ENCODE measurements at places on chromosomes 2 and 18.

DNA sequence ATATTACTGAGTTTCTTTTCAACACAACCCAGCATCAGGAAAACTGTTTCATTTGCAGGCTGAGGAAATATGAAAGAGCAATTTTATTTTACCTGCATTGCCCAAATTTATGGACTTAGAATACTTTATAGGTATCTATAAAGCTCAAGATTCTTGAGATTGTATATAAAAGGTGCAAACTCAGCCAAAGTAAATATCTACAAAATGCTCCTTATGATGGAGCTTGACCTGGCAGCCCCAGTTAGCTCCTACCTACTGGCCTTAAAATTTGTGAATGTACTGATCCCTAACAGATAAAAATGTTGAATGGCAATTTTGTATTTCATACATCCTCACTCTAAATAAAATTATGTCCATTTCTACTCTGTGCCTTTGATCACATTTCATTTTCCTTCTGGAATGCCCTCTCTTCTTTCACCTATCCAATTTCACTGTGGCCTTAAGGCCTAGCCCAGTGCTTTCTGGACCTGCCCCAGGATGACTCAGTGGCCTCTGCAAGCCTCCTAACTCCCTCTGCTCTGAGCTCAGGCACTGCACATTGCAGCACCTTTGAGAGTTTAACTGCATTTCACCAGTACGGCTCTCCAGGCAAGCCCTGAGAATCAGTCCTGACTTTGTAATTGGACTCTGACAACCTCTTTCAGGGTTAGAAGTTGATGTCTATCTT, 125.9 kb downstream of the ANTXR1 start:
- peak; percentile 96 for DNase-seq

GRCh38 chr18:48940854-48941611, 9.7 kb downstream of the SMAD7 start:
- DNase-seq = no peak

DNA sequence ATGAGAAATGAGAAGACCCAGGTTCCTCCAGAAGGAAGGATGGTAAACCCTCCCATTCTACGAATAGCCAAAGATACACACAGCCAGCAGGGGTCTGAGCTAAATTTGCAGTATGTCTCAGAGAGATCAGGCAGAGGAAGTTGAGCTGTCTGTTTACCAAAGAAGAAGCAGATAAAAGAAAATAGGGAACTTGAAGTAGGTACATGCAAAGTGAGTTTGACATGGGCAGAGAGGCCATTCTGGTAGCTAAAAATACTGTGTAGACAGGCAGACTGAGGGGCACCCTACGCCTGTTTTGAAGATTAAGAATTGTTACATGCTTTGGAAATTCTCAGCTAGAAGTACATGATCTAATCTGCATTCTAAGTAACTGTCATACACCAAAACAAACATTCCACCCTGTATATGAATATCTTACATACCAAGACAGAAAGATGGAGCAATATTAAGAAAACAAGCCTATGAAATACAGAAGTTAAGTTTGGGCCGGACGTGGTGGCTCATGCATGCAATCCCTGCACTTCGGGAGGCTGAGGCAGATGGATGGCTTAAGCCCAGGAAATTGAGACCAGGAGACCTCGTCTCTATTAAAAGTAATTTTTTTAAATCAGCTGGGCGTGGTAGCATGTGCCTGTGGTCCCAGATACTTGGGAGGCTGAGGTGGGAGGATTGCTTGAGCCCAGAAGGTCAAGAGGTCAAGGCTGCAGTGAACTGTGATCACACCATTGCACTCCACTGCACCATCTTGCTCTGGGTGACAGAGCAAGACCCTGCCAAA, 157.9 kb downstream of the ANKRD44 start:
- DNase-seq = peak; percentile 87

GRCh38 chr2:127261804-127262406, 32.0 kb downstream of the ERCC3 start:
- DNase-seq = peak; percentile 41

DNA sequence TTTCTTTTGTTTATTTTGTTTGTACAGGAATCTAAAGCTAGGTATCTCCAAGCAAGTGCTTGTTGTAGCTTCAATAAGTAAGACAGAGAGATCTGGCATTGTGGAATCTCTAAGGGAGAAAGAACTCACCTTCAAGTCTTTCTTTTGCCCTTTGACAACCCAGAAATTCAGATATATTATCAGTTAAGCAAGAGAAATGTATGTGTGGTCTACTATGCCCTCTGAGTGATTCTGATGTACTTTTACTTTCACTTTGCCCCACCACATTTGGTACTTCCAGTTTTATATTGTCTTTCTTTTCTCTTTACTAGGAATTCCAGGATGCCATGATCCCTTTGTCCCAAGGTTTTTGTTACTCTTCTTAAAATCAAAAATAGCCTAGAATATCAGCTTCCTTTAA, 259.6 kb upstream of the PIK3C3 start:
- peak; percentile 18 for DNase-seq

- DNase-seq = no peak
Observed at GRCh38 chr2:14941151-14941631, 308.7 kb downstream of the LRATD1 start.

- no peak for DNase-seq
Observed at GRCh38 chr2:219672406-219672805, 45.0 kb downstream of the SLC4A3 start.
